ENCODE measurements at places on chromosomes 16 and 17. TPM values are rescaled to one million over a fixed set of nuclear protein-coding genes. Genes with fewer than 3 reads are reported as not detected.

The DLX4 gene
- total RNA-seq, result not detected

The HSPB9 gene
- 0.14 TPM for total RNA-seq

The C17orf113 gene
- under 0.01 TPM for total RNA-seq

The RRAD gene
- 37.4 TPM for total RNA-seq

The SOX8 gene
- under 0.01 TPM for total RNA-seq

The AXIN1 gene
- 30.8 TPM for total RNA-seq

The SEZ6L2 gene
- total RNA-seq, result 18.4 TPM

The KRTAP2-2 gene
- not detected for total RNA-seq

The SPAG9 gene
- 131 TPM for total RNA-seq

The CACNA1H gene
- total RNA-seq, result 3.0 TPM

The SAMD14 gene
- total RNA-seq, result 5.3 TPM

The ZACN gene
- not detected for total RNA-seq

The TMEM219 gene
- total RNA-seq, result 63.9 TPM

The IRX3 gene
- total RNA-seq, result 0.32 TPM

The RSPRY1 gene
- total RNA-seq, result 51.7 TPM

The ADAM11 gene
- total RNA-seq, result 0.69 TPM

The GOSR2 gene
- 67.4 TPM for total RNA-seq

The FBXW10 gene
- under 0.01 TPM for total RNA-seq

The ACSM2A gene
- total RNA-seq, result not detected

The ITGAX gene
- not detected for total RNA-seq

The ZG16 gene
- not detected for total RNA-seq

The ZCCHC14 gene
- 11.4 TPM for total RNA-seq

The CCL18 gene
- total RNA-seq, result not detected

The PRAC1 gene
- not detected for total RNA-seq

The VASN gene
- total RNA-seq, result 97.5 TPM

The TCAP gene
- 0.30 TPM for total RNA-seq

The ZNF688 gene
- 4.8 TPM for total RNA-seq

Data from smooth muscle cell of the umbilical artery (primary cell).